Liver (tissue), 10 donors: ENCODE measurements at places on chromosomes 3 and 15.

DNA sequence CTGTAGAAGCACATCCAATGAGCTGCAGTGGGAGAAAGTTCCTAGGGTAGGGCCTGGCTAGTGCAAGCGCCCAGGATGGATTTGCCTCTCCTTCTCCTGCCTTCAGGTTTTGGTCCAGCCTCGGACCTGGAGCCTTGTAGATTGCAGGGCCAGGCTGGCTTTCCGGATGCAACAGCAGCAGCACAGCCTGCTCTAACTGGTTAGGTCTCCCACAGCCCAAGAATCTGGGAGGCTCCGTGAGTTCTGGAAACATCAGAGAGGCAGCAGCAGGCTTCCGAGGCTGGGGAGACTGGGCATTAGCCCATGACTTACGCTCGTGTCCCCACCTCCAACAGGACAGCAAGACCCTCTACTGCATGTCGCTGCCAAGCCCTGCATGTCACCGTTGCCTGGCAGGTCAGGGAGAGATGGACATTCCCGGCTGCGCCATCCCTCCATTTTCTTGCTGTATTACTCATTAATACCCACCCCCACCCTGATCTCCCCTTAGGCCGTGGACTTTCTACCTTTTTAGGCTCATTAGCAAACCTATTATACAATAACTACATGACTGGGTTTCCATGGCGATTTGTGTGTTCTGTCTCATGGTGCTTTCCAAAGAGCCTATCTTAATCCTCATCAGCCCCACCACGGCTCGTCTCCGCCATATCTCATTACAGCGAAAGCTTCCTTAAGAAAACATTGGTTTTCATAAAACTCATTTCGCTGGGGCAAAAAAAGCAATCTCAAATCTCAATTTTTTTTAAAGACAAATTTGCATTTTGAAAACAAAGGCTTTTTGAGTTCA, 40.9 kb upstream of the RGMA start:
- no peak for DNase-seq

- no peak for DNase-seq
These were observed 83.7 kb upstream of the C15orf39 start for GRCh38 chr15:75117993-75118392.

GRCh38 chr3:143078883-143079282, 40.7 kb upstream of the CHST2 start:
- DNase-seq = no peak

- DNase-seq = no peak
These were observed 34.5 kb downstream of the RASGRP1 start for GRCh38 chr15:38530113-38530512.

- DNase-seq = no peak
These were observed 250.4 kb downstream of the NTRK3 start for GRCh38 chr15:88006146-88006545.

DNA sequence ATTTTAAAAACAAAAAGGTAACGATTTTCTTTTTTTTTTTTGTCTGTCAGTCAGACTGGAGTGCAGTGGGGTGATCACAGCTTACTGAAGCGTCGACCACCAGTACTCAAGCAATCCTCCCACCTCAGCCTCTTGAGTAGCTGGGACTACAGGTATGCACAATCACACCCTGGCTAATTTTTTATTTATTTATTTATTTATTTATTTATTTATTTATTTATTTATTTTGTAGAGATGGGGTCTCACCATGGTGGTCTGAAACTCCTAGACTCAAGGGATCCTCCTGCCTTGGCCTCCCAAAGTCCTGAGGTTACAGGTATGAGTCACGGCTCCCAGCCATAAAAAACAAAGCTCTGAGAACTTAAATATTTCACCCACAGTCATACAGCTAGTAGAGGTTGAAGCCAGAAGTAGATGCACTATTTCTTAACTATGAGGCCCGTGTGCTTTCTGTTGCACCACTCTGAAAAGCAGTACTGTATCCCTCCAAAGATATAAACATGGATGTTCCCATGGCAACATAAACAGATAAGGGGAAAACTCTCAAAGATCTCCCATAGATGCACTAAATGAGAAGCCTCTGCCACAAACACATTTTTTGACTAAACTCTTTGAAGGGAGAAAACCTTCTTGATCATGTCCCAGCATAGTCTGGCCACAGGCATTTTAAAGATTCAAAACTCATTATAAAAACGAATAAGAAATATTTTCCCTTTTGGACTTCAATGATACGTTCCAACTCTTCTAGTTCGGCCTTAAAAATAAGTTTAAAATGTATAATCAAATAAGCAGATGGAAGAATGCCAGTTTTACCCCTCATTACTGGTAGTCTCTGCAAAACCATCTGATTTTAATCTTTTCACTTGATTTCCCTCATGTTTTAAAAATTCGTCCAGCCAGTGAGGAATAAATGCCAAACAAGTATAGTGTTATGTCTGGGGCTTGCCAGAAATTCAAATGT, 162.3 kb upstream of the ARHGEF26 start:
- no peak for DNase-seq

GRCh38 chr3:3998140-3998922, 199.1 kb downstream of the LRRN1 start:
- no peak for DNase-seq

DNA sequence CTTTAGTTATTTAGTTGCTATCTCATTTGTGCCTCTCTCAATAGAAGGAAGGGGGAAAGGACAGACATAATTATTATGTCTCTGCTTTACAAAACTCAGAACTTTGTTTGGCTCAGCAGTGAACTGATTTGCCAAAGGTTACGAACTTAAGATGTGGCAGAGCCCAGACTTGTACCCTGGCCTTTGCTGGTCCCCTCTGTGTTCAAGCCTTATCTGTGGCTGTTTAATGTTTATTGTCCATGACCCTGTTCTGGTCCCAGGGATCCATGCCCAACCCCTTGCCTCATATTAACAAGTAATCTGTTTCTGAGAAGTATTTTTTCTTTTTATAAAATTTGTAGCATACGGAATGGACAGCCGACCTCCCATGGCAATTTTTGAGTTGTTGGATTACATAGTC, 10.7 kb downstream of the SNAPC5 start:
- DNase-seq = no peak

DNA sequence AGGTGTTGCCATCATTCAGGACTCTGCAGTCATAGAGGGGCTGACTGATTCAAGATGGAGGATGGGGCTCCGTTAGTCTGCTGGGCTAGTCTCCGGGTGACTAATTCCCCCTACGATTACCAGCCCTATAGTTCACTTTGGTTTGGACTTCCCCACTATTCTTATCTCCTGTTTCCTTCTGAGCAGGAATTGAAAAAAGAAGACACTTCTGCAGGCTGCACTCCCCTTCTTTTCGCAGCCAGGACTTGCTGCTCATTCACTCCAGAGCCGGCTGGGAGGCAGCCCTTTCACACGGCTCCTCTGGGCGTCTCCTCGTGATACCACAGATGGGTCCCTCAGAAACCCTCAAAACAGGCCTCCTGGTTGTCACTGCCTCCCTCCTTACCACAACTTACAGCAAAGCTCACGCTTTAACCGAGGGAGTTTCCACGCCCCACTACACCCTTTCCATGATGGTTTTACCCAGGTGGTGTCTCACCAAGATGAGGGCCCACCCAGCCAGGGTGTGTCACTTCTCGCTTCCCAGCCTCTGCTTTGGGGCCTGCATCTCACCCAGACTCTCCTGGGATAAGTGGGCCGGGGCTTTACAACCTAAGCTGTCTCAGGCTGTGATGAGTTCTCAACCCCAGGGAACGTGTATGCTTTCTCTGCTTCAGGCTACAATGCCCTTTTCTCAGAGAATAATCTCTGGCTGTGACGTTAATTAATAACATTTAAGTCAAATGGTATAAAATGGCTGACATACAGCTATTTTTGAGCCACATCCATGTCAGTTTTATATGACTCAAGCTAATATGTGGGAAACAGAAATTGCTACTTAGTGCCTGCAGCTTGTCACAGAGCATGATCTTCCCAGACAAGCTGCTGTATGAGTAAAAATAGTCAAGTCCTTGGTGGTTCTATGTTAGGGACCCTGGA, 11.9 kb downstream of the CX3CR1 start:
- peak; percentile 20 for DNase-seq

GRCh38 chr15:77002954-77003912, 8.3 kb downstream of the PSTPIP1 start:
- DNase-seq = no peak

- no peak for DNase-seq
These were observed 487 bp upstream of the HES1 start for GRCh38 chr3:194135516-194135805.

DNA sequence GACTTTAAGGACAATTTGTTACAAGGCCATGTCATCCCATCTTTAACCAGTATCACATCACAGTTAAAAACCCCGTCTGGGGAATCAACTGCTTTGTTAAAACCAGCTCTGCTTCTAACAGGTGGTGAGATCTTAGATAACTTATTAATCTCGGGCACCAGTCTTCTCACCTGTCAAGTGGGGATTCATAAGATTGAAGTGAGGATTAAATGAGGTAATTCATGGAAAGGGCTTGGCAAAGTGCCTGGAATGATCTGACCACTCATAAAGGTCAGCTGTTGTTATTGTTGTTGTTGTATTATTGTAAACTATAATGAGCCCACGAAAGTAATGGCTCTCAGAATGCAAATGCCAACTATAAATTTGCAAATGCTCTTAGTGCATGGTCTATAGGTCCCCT, 30.1 kb upstream of the SLC24A5 start:
- DNase-seq = no peak

- no peak for DNase-seq
These were observed 990 bp upstream of the ZNF148 start for GRCh38 chr3:125375950-125376679.

DNA sequence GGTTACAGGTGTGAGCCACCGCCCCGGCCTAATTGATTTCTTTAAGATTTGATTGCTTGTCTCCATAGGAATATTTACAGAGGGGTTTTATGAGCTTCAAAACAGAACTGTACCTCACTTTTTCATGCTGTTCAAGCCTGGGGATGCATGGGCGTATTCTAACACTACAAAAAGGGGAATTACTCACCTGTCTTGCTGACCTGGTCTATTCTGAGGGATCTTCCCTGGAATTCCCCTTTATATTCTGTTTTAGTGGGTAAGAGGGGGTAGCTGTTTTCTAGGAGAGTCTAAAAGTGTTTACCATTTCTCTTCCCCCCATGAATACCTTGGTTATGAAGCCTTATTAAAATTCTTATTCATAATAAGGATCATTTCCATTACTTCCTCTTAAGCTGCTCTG, 48.1 kb downstream of the NME9 start:
- DNase-seq = no peak

- DNase-seq = no peak
These were observed 19.4 kb downstream of the GXYLT2 start for GRCh38 chr3:72907131-72907711.

GRCh38 chr3:64300790-64301423, 75.6 kb upstream of the PRICKLE2 start:
- no peak for DNase-seq

DNA sequence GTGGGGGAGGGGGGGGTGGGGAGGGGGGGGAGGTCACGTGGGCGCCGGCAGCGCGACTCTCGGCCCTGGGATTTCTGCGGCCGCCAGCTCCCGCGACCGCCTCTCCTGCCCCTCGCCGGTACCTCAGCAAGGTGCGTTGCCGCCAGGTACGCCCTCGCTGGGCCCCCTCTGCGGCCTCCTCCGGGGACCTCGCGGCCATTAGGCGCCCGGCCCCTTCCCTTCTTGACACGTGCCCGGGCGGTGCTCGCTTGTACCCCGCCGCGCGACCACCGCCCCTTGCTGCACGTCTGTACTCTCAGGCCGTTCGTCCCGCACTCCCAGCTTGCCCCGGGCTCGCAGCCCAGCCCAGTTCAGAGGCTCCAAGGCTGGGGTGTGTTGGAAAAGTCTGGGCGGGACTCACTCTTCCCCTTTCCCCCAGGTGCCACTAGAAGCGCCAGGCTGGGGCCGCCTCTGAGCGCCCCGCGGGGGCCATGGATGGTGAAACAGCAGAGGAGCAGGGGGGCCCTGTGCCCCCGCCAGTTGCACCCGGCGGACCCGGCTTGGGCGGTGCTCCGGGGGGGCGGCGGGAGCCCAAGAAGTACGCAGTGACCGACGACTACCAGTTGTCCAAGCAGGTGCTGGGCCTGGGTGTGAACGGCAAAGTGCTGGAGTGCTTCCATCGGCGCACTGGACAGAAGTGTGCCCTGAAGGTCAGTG, at the start of gene MAPKAPK3:
TSS of gene MAPKAPK3 (plus strand) at position 56 of the 696 bp plus-strand sequence. CDS start at position 471, 415 bp downstream.
- DNase-seq = no peak

- no peak for DNase-seq
These were observed 5.9 kb downstream of the PARP3 start for GRCh38 chr3:51948016-51948580.

- DNase-seq = no peak
These were observed 8.7 kb downstream of the DISP2 start for GRCh38 chr15:40366457-40367370.

DNA sequence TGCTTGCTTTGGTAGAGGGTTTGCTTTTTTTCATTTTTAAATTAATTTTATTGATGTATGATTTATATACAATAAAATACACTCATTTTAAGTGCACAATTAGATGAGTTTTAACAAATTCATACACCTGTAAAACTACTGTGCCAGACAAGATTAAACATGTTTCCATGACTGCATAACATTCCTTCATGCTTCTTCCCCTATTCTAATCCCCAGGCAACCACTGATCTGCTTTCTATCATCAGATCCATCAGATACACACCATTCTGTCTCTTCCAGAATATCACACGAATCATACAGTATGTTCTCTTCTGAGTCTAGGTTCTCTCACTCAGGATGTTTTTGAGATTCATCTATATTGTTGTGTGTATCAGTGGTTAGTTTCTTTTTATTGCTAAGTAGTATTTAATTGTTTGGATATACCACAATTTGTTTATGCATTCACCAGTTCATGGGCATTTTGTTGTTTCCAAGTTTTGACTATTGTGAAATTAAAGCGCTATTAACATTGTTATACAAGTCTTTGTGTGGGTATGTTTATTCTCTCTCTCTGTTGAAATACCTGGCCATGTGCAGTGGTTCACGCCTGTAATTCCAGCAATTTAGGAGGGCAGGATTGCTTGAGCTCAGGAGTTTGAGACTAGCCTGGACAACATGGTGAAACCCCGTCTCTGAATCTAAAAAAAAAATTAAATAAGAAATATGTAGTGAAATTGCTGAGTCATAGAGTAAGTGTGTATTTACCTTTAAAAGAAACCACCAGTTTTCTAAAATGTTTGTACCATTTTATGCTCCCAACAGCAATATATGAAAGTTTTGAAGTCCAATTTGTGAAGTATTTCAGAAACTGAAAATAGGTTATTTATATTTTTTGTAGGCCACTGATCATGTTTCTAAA, 7.0 kb upstream of the TFG start:
- no peak for DNase-seq

GRCh38 chr3:141828890-141829289, 47.6 kb upstream of the ATP1B3 start:
- no peak for DNase-seq

- DNase-seq = no peak
These were observed 15.5 kb downstream of the ANO10 start for GRCh38 chr3:43606284-43606683.

- no peak for DNase-seq
These were observed 483.2 kb upstream of the FRG2C start for GRCh38 chr3:75180945-75181298.

GRCh38 chr3:185825006-185825638, at the start of gene IGF2BP2:
Gene IGF2BP2, minus strand, starts transcription at chr3:185825042. Its CDS starts 82 bp downstream, at chr3:185824960.
- DNase-seq = peak; percentile 83

DNA sequence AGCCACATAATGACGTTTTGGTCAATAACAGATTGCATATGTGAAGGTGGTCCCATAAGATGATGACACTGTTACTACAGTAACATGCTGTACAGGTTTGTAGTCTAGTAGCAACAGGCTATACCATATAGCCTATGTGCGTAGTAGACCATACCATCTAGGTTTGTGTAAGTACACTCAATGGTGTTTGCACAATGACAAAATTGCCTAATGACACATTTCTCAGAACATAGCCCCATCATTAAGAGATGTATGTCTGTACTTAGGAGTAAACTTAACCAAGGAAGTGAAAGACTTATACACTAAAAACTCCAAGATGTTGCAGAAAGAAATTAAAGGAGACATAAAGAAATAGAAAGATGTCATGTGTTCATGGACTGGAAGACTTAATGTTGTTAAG, 66.2 kb downstream of the RPLP1 start:
- DNase-seq = no peak
